RWPE1 (cell line): ENCODE measurements at places on chromosomes 16 and 17.

DNA sequence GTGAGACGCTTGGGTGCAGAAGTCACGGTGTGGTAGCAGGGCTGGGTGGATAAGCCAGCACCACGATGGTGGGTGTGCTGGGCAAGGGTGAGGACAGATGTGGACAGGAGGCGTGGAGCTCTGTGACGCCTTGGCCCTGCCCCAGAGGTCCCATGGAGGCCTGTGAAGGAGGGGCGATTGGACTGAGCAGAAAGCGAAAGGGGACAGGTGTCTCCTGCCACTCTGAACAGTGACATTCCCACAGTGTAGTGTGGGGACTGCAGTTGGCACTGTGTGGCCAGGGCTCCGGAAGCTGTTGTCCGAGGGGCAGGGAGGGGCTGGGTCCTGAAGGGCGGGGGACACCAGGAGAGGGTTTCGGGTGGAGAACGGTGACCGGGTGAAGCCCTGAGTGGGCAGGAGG lies 7.3 kb downstream of the TBC1D24 start:
- no peak for DNase-seq

- no peak for DNase-seq
Observed at GRCh38 chr16:81817789-81818567, 38.9 kb downstream of the PLCG2 start.

GRCh38 chr17:80860703-80861417 lies 130.8 kb upstream of the CHMP6 start:
- no peak for DNase-seq

- no peak for DNase-seq
Observed at GRCh38 chr16:12291989-12292759, 315.6 kb downstream of the SNX29 start.

DNA sequence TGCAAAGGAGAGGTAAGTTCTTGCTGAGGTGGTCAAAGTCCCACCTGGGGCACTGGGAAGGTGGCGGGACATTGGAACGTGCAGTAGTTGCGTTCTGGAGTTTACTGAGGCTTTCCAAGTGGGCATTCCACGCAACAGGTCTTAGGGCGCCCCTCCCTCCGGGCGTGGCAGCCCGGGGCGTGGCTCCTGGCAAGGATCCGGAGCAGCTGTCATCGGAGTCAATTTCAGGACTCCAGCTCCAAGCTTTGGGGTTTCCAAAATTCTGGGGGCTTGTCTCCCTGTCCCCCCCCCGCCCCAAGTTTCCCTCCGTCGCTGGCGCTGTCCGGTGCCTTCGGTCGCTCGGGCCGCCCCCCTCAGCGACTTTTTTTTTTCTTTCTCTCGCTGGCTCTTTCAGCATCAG lies 43.1 kb upstream of the AMZ2 start:
- DNase-seq, result no peak

DNA sequence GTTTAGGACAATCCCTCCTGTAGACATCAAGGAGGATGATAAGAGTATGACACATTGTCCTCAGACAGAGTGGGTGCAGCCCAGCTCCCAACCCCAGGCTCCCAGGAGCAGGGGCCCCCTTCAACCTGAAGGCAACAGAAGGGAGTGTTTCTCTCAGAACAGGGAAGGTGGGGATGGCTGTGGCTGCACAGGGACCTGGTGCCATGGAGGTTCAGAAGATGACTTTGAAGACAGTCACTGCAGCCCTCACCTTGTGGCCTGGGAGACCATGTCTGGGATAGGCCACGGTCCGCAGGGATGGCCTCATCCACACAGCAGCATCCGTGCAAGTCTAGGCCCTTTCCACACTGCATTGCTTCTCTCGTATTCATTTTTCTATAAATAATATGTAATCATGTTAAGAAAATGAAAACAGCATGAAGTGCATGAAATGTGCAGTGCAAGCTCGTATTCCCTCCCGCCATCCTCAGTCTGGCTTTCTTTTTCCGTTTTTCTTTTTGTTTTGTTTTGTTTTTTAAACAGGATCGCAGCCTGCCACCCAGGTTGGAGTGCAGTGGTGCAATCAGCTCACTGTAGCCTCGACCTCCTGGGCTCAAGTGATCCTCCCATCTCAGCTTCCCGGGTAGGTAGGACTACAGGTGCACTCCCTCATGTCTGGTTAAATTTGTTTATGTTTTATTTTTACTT lies 71.1 kb downstream of the METRNL start:
- DNase-seq, result no peak

DNA sequence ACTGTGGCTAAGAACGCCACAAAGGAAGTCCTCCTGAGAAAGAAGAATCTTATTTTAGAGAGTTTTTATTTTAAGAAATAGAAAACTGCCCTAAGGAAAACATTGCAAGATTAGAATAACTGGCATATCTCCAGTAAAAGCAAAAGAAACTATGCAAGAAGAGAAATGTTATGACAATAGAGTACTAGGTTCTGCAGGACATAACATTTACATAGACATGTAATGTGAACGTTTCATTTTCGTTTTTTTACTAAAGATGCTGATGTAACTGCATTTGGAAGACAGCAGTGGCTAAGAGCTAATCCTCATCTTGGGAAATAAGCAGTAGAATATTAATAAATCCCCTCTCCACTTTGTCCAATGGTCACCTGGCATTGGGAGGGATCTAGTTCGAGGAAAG lies 7.8 kb upstream of the ASGR2 start:
- DNase-seq, result no peak

GRCh38 chr17:57856792-57857620 lies 7.2 kb upstream of the MRPS23 start:
- DNase-seq, result no peak

GRCh38 chr17:40556198-40556661 lies 9.0 kb downstream of the CCR7 start:
- DNase-seq, result no peak

- no peak for DNase-seq
Observed at GRCh38 chr17:4086041-4086483, 56.8 kb downstream of the ZZEF1 start.

DNA sequence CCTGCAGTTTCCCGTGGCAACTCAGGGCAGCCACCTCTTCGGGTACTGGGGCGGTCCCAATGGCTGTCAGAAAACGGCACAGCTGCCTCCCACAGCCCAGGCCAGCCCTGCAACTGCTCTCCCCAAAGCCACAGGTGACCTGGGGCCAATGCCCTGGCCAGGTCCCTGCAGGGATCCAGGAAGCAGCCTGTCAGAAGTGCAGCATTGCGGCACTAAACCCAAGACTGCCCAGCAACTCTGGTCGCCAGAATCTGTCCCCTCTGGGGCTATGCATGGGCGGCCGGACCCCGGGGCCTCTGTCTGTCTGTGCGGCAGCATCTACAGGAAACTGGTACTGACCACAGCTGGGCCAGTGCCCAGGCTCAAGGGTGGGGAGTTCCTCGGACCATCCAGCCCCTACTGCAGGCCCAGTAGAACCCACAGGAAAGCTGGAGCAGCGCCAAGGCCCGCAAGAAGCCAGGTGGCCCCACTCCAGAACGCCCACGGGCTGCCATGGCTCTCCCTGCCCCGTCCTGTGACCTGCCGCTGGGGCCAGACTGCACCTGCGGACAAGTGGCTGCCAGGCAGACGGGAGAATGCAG lies 5.5 kb downstream of the CYBC1 start:
- DNase-seq, result no peak

DNA sequence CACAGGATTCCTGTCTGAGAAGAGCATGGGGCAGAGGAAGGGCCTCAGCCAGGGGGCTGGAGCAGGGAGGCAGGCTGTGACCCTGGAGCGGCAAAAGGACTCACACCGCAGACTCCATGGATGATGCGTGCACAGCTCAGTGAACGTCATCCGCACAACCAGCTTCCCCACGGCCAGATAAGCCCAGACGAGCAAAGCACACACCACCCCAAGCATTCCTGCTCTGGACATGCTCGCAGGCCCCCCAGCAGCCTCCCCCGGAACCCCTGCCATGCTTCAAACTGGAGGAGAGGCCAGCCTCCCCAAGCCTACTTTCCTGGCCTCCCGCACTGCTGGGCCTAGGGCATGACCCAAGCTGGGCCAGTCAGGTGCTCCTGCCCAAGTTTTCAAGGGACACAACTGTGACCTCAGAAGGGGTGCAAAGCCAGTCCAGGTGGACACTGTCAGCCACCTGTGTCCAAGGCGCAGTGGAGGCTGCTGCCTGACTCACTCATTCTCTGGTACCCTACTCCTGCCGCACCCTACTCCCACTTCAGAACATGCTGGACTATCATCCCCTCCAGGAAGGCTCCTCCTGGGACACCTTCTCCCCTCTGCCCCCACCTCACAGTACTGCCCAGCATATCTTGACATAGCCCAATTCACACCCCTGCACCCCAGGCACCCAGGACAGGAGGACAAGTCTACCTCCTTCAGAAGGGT lies 4.8 kb downstream of the BCAR1 start:
- no peak for DNase-seq

GRCh38 chr16:2211923-2212347 lies 1.3 kb upstream of the BRICD5 start:
- DNase-seq, result no peak

DNA sequence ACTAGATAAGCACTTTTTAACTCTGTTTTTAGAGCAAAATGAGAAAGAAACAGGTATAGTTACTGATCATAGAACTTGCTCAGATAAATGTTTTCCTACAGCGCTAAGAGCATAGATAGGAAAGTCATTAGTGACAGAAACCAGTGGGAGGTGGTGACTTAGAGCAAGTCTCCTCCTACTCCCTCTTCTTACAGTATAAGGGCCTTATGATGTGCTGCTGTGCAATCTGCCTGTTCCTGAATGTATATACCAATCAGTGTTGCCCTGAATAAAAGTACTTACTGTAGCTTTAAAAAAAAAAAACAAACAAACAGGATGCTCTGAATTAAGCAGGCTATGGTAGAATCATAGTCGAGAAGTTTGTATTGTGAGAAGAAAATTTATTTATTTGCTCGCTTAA lies 23.3 kb upstream of the RASL10B start:
- no peak for DNase-seq

DNA sequence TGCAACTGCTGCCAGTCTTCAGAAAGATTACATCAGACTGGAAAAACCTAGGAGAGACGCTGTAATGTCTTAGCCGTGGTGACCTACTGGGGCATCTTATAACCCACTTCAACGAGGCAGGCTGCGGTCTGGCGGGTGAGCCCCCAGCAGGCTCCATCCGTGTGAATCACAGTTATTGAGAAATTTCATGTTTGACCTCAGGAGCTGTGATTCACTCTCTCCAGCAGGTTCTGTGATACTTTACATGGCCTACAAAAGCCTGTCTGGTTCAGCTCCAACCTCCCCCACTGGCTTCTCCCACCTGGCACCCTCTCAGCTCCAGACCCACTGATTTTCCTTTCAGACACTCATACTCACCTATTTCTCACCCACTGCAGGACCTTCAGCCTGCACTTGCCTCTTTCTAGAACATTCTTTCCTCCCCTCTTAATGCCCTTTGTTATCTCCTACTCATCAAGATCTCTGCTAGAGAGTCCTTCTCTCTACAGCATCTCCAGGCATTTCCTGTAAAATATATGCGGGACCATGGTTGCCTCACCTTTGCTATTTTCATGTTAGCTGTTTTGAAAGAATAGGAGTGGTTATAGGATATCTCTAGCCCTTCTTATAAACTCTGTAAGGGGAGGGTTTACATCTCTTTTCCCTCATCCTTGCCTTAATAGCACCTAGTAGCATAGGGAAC lies 227.9 kb downstream of the MAF start:
- peak; percentile 84 for DNase-seq

GRCh38 chr17:67212231-67212630 lies 32.8 kb downstream of the HELZ start:
- no peak for DNase-seq

- DNase-seq, result no peak
Observed at GRCh38 chr17:40241252-40241834, 22.2 kb downstream of the WIPF2 start.

GRCh38 chr16:53153130-53153529 lies 98.3 kb downstream of the CHD9 start:
- DNase-seq, result no peak

DNA sequence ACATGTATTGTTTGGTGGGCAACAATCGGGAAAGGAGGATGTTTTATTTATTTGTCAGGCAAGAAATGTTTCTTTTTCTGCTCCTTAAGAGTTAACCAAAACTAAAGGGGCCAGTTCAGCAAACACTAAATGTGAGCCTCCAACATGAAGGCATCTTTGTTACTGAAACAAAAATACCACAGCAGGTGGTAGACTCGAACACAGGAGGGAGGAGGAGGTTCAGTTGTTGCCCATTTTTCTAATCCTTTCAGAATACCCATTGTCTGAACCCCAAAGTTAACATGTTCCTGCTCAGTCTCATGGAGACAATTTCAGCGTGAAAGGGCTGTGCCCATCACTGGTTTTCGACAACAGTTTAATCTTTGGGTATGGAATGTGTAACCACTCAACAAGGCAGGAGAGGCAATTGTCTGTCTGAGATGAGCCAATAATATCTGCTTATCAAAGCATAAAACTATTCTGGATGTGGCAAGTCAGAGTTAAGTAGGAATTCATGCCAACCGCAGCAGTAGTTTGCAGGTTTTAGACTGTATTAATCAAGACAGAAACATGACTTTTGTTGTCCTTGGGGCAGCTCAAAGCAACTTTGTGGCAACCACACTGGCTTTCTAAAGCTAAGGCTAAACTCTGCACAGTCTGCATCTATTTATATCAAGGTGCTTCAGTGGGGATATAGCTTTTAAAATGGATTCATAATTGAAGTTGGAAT lies 211.7 kb downstream of the FTO start:
- DNase-seq, result no peak

DNA sequence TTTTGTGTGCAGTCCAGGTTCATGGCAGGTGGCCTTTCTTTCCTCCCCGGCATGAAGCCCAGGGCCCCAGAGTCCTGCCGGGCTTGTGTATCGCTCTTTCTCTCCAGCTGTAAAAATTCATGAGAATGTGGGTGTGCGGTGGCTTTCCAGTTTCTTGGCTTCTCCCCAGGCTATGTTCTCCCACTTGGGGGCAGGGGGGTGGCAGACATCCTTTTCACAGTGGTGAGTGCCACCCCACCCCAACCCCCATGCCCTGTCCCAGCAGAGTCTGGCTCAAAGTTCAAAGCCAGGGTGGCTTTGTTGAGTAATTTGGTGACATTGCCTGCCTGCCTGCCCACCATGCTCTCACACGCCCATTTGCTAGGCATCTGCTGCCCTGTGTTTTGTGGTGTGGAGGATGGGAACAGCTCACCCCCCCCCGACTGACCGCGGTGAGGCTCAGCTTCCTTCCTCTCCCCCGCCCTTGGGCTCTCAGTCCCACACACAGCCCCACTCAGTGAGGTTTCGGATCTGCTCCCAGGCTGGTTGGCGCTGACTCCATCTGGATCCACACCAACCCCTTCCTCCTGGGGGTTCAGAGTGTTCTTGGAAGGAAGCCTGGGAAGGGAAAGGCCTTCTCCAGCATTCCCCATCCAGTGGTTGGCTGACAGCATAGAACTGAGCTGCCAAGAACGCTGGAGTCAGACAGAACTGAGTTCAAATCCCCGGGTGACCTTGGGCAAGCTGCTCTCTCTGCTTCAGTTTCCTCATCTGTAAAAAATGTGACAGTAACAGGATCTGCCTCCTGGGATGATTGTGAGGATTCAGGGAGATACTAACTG lies 36.0 kb downstream of the CHD9 start:
- peak; percentile 45 for DNase-seq

DNA sequence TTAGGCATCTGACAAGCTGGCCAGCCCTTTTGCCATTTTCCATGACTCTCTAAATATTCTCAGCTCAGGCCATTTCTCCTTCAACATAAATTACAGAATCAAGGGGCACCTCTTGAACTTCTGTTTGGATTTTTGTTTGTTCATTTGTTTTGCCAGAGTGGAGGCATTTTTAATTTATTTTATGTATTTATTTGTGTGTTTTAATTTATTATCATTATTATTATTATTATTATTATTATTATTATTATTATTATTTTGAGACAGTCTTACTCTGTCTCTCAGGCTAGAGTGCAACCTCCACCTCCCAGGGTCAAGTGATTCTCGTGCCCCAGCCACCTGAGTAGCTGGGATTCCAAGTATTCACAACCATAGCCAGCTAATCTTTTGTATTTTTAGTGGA lies 1578.0 kb downstream of the CDH8 start:
- no peak for DNase-seq

- DNase-seq, result no peak
Observed at GRCh38 chr16:87498324-87499188, 5.7 kb upstream of the ZCCHC14 start.
